Body of pancreas (tissue), 4 donors: ENCODE measurements at places on chromosomes 2 and 18. TPM values are rescaled to one million over a fixed set of nuclear protein-coding genes. Genes with fewer than 3 reads are reported as not detected.

The SLC9A4 gene
- not detected for total RNA-seq

The ALPG gene
- not detected for total RNA-seq

The ST6GAL2 gene
- 0.52 TPM for total RNA-seq

The HPCAL1 gene
- 41.0 TPM for total RNA-seq

The PLCL1 gene
- 2.0 TPM for total RNA-seq

The FAM110C gene
- total RNA-seq: 20.4 TPM

The FBXO15 gene
- 1.0 TPM for total RNA-seq

The IL1B gene
- 1.3 TPM for total RNA-seq

The ASXL3 gene
- total RNA-seq: 3.6 TPM

The TMEM37 gene
- total RNA-seq: 19.1 TPM

The TMEM178A gene
- total RNA-seq: 7.8 TPM

The AQP4 gene
- not detected for total RNA-seq

The ZC3H15 gene
- 26.4 TPM for total RNA-seq

The NCKAP5 gene
- 2.6 TPM for total RNA-seq

The EXOC6B gene
- 12.9 TPM for total RNA-seq

The ANKRD29 gene
- total RNA-seq: 0.52 TPM

The TRIP12 gene
- total RNA-seq: 77.6 TPM

The USP14 gene
- total RNA-seq: 18.8 TPM

The RUFY4 gene
- total RNA-seq: not detected

The IHH gene
- not detected for total RNA-seq

The ZNF512 gene
- 11.9 TPM for total RNA-seq
